Activated T-cell treated with anti-CD3 and anti-CD28 coated beads, Interleukin-2, amount 50 U/mL, for 4 hours (primary cell): ENCODE measurements at places on chromosomes 7 and 10. TPM values are rescaled to one million over a fixed set of nuclear protein-coding genes. Genes with fewer than 3 reads are reported as not detected.

FRMD4A gene
- 1.4 TPM for total RNA-seq

- DNase-seq = no peak
These were observed 7.6 kb downstream of the PLA2G12B start for GRCh38 chr10:72946963-72947362.

DNA sequence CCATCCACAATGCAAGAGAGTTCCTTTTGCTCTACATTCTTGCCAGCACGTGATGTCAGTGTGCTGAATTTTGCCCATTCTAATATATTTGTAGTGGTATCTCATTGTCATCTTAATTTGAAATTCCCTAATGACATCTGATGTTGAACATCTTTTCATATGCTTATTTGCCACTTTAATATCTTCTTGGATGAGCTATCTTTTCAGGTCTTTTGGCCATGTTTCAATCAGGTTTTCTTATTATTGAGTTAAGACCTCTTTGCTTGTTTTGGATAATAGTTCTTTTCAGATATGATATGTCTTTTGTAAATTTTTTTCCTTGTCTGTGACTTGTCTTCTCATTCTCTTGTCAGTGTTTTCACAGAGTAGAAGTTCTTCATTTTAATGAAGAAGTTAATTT lies 20.4 kb upstream of the FAM3C start:
- DNase-seq = no peak

DNA sequence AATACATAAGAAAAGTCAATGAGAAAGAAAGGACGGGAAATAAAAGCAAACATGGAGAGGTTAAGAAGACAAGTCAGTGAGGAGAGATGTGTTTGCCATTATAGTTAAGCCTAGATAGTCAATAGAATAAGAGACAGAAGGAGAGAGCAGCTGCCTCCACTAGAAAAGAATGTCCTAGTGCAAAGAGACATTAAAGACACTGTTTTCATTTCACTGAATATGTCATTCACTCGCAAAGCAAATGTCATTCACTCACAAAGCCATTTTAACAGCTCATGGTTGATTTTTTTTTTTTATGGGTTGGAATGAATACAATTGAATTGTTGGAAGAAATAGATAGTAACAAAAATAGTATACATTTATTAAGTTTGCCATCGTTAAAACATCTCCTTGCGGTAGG lies 1007.6 kb downstream of the DNAJB9 start:
- no peak for DNase-seq
